ENCODE measurements at places on chromosomes 6 and 20.
A peak's percentile ranks its signal among the peaks of the same experiment; 100 is the strongest.

GRCh38 chr20:52675375-52675774, 296.8 kb upstream of the TSHZ2 start:
- DNase-seq: peak; percentile 55

- no peak for DNase-seq
Measured at GRCh38 chr6:109794201-109794923, 103.3 kb downstream of the FIG4 start.

DNA sequence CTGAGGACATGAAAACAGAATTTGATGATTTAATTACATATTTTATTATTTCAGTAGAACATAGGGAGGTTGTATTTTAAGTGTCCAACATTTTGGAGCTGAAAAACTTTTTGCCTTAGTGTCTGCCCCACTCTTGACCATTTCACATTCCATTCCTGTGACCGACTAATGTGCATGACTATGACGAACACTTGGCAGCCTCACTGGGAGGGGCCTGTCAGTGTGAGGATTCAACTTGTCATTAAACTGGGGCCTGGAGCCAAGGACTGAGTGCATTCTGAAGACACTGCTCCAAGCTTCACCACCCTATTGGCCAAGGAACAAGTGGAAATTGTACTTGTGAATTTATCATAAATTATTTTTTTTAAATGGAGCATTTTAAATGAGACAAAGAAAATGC, 661.3 kb downstream of the BCKDHB start:
- DNase-seq: no peak

- no peak for DNase-seq
Measured at GRCh38 chr6:93927731-93928130, 508.4 kb upstream of the EPHA7 start.

DNA sequence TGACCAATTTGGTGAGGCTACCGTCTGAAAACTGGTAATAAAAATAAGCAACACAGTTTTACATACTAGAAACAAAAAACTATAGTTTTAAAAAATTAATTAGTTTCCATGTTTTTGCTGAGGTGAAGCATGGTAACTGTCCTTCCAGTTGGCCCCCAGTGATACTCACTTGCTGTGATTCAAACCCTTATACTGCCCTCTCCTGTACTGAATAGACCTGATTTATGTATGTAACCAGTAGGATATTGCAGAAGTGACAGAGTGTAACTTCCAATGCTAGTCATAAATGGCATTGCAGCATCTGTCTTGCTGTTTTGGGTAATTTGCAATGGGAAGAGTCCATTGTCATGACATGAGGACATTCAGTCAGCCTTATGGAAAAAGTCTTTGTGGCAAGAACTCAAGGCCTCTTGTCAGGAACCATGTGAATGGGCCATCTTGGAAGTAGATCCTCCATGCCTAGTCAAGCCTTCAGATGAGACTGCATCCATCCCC, 8.9 kb upstream of the CHD6 start:
- DNase-seq: peak; percentile 42

- DNase-seq: no peak
Measured at GRCh38 chr6:70886071-70886470, 70.8 kb downstream of the B3GAT2 start.

- no peak for DNase-seq
Measured at GRCh38 chr20:32009564-32009963, 674 bp upstream of the CCM2L start.

DNA sequence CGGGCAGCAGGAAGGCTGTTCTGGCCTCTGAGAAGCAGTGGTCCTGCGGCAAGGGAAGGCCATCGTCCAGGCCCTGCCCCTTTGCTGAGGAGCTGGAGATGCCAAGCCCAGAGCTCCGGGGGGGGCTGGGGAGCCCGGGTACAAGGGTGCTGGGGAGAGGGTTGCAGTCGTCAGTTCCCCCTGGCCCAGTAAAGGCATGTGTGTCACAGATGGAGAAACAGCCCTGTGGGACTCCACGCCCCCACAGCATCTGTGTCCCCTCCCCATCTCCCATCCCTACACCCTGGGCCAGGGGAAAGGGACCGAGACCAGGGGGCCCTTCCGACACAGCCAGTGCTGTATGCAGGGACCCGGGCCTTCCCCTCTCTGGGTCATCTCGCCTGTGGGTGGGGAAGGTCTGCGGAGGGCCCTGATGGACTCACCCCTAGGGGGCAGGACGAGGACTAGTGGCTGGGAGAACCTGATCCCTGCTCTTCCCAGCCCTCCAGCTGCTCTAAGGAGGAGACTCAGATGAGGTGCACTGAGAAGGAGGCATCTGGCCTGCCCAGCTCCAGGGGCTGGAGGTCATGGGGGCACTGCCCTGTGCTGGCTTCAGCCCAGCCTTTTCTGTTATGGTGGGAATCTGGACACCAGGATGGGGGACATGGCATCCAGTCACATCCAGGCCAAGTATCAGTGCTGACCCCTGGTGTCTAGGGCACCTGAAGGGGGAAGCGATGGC, 609 bp downstream of the MYL9 start:
- peak; percentile 37 for DNase-seq

GRCh38 chr6:105430685-105431084, 27.8 kb upstream of the PREP start:
- DNase-seq: no peak

- DNase-seq: peak; percentile 65
Measured at GRCh38 chr6:166950443-166950821, 5.9 kb downstream of the RNASET2 start.

DNA sequence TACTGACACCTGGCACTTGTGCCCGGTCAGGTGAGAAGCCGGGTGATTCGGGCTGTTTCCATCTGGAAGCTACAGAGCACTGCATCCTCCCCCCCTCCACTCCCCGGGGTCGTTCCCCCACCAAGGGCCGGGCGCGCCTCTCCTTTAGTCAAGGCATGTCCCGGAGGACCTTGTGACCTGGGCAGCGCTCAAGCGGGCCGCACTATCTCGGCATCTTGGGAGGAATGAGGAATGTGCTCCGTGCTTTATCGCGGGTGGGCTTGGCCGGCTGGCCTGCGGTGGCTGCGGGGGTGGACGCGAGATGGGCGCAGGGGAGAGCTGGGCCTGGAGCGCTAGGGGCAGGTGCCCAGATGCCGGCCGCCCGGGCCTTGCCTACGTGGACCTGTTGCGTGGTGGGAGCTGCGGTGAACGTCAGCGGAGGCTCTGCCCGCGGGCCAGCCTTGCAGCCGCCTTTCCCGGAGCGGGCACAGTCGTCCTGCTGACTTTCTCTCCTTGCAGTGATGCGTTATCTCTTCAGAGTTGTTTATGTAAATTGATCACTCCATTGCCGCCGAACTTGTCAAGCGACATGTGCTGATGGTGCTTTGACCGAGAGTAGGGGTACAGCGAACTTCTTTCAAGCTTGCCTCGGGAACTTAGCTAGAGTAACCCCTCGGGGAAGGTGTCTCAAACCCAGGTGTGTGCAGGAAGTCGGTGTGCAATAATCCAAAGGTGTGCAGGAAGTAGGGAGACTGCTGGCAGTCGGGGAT, 1.1 kb downstream of the LRRC1 start:
- DNase-seq: peak; percentile 12
